ENCODE measurements at places on chromosomes 1 and 21. TPM values are rescaled to one million over a fixed set of nuclear protein-coding genes. Genes with fewer than 3 reads are reported as not detected.

DNA sequence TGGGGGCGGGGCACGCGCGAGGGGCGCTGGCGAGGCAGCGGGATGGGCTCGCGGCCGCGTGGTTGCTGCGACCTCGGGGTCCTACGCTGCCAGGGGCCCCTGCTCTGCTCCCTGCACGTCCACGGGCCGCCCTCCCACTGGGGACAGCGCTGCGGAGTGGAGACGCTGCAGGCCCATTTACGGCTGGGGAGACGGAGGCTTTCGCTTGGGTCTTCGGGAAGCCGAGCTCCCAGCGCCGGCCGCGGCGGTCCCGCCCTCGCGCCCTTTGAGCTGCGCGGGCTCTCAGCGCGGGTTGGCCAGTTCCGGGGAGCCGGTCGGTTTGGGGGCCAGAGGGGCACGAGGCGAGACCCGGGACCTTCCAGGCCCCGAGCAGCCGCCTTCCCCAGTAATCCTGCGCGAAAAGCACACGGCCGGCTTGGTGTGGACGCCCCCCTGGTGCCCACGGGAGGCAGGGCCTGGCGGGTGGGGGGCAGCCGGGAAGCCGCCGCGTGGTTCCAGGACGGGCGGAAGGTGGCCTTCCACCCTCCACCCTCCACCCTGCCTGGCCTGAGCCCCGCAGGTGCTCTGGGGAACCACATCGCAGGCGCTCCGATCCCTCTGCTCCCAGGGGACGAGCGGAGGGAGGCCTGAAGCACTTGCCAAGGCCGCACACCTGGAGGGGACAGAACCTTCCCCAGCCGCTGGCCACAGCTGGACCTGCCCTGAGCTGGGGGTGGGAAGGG is 570 bp upstream of the PEX10 start:
- peaks cover 4% of the 10 kb centered on the region for H3K36me3 ChIP-seq
- peak overlapping the region; percentile 82 for H3K27ac ChIP-seq
- no peaks in the 10 kb centered on the region for H3K27me3 ChIP-seq

DNA sequence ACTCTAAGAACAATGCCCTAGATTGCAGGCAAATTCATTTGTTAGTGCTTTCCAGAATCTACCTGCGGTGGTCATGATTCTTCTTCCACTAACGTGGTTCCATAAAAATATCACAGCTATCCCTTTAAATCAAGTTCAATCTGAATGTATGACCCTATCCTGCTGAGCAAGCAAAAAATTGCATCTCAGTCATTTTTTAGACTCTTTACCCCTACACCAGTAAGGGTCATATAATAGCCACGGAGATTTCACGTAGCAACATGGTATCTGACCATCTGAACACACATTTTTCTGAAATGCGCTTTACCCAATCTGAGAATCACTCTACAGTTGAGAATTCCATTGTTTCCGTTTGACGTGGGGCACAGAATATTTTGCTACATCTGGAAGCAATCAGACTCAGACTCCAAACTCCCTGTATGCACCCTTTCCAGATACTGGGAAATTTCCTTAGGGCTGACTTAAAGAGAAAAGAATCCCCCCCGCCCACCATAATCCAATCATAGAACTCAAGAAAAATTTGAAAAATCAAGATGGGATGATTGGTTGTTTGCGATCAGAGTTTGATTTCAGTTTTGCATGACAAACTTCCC is 699.2 kb upstream of the ZP4 start:
- no peaks in the 10 kb centered on the region for H3K36me3 ChIP-seq
- no peak for DNase-seq
- no peak overlapping the region for H3K27ac ChIP-seq

DNA sequence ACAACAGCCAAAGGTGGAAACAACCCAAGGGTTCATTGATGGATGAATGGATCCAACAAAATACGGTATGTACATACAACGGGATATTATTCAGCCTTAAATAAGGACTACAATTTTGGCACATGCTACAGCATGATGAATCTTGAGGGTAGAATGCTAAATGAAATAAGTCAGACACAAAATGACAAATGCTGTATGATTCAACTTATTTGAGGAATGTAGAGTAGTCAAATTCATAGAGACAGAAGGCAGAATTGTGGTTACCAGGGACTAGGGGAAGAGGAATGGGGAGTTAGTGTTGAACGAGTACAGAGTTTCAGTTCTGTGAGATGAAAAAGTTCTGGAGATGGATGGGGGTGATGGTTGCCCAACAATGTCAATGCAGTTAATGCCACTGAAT is 118.0 kb upstream of the PAXBP1 start:
- no peaks in the 10 kb centered on the region for H3K36me3 ChIP-seq
- no peak for DNase-seq
- peaks cover 5% of the 10 kb centered on the region for H3K27me3 ChIP-seq

- no peaks in the 10 kb centered on the region for H3K4me1 ChIP-seq
- no peak overlapping the region for H3K4me3 ChIP-seq
- no peaks in the 10 kb centered on the region for H3K27me3 ChIP-seq
- H3K36me3 ChIP-seq: peaks cover 39% of the 10 kb centered on the region
- no peak for DNase-seq
- H3K27ac ChIP-seq: no peak overlapping the region
Measured at GRCh38 chr1:43693371-43693770, 14.0 kb upstream of the ST3GAL3 start.

GRCh38 chr1:179773264-179773663 is 30.2 kb downstream of the FAM163A start:
- no peaks in the 10 kb centered on the region for H3K4me1 ChIP-seq
- no peaks in the 10 kb centered on the region for H3K36me3 ChIP-seq
- no peak for DNase-seq
- H3K27ac ChIP-seq: no peak overlapping the region
- H3K4me3 ChIP-seq: no peak overlapping the region

Gene PTPN14
- total RNA-seq: 1.0 TPM

Data from activated CD4-positive, alpha-beta memory T cell treated with anti-CD3 and anti-CD28 coated beads for 36 hours (primary cell).